Hypothalamus (tissue), 51 donors: ENCODE measurements at places on chromosomes 1 and 21.

DNA sequence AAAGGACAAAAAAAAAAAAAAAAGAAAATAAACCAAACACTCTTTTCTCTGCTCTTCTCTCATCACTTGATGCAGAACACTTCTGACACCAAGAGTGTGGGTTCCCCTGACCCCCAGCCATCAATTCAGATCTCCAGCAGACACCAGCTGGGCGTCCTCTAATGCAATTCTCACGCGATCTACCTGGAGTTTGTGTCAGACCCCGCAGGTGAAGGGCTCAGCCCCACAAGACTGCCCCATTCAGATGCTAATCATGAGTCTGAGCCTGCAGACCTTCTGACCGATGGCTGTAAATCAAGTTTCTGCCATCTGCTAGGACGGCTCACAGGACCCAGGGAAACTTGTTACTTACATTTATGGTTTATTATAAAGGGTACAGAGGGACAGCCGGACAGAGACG, 133.6 kb upstream of the C1orf174 start:
- DNase-seq = no peak

DNA sequence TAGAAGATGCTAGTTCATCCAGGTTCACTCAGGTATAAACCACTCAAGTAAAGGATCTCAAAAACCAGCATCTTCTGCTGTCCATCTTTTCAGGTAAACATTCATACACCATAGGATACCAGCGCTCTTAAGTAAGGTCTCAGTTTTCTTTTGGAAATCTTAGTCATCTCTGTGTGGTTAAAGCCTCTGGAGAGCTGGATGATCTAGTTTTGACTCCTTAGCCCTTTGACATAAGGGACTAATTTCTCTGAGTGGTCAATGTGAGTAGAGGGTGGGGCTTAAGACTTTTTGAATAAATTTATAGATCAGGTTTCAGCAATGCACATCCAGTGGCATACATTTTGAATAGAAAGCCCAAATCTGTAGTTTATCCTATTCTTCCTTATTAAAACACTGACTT, 92.3 kb downstream of the CTH start:
- DNase-seq = no peak

GRCh38 chr1:22848405-22848804, 124.3 kb downstream of the LACTBL1 start:
- no peak for DNase-seq

GRCh38 chr1:206867716-206868115, 2.3 kb downstream of the IL20 start:
- DNase-seq = no peak

DNA sequence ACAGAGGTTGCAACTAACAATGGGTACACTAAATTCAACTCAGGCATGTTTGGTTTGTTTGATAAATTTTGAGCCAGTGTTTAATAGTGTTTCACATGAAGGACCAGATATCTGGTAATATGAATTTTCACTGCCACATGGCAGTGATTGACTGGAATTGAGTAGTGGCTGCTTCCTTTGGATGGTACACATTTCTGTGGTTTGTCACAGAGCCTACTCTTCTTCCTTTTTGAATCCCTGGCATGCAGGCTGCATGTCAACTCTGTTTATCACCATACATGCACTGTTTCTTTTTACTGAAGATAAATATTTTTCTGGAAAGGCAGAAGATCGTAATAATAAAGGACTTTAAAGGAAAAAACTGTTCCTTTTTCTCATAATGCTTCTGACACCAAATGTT, 35.5 kb downstream of the SDCCAG8 start:
- no peak for DNase-seq

DNA sequence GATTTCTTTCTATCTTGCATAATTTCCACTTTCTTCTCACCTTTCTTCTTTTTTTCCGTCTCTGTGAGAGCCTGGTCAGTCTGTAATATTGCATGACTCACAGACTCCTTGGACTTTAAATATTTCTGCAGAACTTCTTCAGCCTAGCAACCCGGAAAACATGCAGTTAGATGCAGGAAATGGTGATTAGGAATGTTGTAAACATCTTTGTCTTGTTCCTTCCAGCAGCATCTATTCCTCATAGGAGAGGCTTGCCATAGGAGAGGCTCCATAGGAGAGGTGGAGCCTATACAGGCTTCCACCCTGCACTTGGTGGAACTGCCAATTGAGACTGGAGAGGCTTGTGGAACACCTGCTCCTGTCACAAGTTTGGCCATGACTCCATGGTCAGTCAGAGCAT, 10.0 kb downstream of the GBP5 start:
- DNase-seq = no peak

- no peak for DNase-seq
Observed at GRCh38 chr21:15090390-15090789, 25.6 kb upstream of the NRIP1 start.

DNA sequence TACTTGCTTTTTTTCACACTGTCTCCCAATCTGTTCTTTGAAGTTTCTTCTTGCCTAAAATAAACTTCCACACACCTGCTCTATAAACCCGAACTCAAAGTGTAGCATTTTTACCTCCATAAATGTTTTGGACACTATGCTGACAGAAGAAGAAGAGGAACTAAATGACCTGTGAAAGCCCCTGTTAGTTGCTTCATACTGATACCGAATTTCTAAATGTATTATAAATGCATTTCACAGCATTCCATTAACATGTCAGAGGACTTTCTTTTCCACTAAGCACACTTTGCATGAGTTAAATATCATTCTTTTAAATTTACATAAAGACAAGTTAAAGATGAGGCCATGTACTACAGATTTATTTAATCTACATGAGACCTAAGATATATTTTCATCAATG, 281.0 kb downstream of the SMYD3 start:
- DNase-seq = no peak

GRCh38 chr1:44318097-44319088, 36.7 kb downstream of the ERI3 start:
- DNase-seq = no peak

DNA sequence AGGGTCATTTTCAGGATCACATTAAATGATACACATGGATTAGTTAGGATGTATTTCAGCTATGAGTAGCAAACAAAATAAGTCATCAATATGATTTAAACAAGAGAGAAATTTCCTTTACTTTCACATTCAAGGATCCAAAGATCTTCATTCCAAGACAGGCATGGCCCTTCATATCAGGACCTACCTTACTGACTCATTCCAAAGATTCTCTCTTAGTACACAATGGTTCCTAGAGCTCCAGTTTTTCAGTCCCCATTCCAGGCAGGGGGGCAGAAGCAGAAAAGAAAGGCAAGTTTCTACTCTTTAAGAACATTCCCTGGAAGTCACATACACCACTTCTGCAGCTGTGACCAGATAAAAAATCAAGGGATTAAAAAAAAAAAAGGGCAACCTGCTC, 23.7 kb downstream of the RGS2 start:
- DNase-seq = no peak

DNA sequence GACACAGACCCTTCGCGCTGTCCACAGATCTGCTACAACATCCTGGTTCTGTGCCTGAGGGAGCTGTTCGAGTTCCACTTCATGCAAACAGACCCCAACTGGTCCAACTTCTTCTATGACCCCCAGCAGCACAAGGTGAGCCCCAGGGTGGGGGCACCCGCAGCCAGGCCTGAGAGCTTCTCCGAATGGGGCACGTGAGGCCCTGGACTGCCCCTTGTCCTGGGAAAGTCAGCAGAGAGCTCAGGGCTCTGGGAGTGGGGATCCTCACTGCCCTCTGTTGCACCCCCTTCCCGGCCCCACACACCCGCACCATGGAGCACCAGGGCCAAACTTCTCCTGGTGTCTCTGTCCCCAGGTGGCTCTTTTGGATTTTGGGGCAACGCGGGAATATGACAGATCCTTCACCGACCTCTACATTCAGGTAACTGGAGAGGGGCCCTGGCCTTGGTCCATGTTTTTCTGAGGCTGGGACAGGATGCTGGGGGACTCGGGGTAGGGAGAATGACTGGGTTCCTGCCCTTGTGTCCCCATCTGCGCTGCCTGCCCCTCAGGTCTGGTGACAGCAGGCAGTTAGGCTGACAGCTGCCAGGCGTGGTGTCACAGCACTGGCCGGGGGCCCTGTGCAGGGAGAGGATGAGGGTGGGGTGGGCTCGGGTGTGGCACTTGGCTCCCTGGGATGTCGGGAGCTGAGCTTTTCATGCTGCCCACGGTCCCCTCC, 44.6 kb downstream of the COQ8A start:
- no peak for DNase-seq

DNA sequence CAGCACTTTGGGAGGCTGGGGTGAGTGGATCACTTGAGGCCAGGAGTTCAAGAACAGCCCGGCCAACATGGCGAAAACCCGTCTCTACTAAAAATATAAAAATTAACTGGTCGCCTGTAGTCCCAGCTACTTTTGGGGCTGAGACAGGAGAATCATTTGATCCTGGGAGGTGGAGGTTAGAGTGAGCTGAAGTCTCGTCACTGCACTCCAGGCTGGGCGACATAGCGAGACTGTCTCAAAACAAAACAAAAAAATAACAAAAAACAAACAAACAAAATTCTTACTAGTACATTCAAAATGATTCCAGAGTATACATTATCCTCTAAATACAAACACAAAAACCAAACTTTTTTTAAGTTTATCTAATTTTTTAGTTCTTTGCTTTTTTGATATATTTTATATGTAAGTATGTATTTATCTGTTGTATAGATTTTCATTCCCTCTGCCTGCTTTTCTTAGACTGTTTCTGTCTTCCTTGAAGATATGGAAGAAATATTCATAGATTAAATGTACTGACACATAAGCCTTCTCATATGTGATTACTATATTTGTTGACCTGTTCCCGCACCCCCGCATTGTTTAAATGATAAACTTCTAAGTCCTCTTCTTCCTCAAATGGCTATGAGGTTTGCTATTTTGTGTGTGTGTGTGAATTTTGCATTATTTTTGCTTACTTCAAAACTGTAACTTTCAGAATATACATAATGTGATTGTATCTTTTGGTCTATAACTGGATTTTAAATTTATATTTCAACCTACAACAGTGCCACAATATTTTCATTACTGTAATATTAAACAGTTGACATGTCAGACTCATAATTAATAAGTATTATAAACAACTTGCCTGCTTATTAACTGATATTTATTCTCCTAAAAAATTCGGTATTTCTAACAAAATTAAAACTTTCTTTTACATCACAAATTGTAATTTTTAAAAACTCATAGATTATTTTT, 1674.1 kb upstream of the B3GALT2 start:
- no peak for DNase-seq

DNA sequence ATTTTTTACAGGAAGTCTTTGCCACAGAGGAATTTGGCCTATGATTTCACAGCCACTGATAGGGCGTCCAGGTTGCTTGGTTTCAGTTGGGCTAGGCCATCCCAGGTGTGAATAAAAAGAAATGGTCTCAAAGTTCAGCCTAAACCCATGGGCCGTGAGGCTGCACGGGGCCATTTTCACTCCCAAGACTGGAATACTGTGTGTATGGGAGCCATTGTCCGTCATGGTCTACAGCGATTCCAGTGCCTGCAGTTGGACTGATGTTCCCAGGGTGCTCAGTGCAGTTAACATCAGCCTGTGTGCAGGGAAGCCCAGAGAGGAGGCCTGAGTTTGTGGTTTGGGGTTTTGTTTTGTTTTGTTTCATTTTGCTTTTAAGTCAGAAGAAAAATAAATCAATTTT, 133.2 kb downstream of the ADSS2 start:
- no peak for DNase-seq

- no peak for DNase-seq
Observed at GRCh38 chr1:111818081-111818480, 62.4 kb downstream of the DDX20 start.

- no peak for DNase-seq
Observed at GRCh38 chr21:27240839-27241238, 274.0 kb upstream of the ADAMTS5 start.

DNA sequence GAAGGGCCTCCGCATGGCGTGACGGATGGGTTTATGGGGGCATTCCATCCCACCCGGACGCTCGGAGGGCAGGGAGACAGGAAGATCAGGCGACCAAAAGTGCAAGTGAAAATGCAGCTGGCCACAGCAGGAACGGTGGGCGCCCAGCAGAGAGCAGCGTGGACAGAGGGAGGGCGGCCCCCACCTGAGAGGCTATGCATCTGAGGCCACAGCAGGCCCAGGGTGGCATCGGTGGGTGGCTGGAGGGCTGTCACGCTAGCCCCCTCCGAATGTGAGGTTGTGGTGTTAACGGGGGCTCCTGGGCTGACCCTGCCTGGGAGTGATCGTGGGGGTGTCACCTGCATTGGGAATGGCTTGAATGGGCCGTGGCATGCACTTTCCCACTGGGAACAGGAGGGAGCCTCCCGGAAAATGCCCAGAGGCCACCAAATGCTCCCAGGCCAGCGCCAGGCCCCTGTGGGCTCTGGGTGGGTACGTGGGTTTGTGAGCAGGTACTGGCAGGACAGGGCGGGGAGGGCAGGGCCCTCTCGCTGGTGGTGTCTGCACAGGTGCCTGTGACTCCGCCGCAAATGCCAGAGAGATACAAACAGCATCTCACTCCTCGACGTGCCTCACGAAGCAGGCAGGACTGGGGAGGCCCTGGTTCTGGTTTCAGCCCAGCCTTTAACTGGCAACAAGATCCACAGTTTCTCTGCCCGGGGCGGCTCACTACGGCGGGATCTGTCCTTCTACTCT, 172.8 kb downstream of the PRDM16 start:
- DNase-seq = no peak

GRCh38 chr1:177274687-177275211, 104.0 kb downstream of the BRINP2 start:
- no peak for DNase-seq

DNA sequence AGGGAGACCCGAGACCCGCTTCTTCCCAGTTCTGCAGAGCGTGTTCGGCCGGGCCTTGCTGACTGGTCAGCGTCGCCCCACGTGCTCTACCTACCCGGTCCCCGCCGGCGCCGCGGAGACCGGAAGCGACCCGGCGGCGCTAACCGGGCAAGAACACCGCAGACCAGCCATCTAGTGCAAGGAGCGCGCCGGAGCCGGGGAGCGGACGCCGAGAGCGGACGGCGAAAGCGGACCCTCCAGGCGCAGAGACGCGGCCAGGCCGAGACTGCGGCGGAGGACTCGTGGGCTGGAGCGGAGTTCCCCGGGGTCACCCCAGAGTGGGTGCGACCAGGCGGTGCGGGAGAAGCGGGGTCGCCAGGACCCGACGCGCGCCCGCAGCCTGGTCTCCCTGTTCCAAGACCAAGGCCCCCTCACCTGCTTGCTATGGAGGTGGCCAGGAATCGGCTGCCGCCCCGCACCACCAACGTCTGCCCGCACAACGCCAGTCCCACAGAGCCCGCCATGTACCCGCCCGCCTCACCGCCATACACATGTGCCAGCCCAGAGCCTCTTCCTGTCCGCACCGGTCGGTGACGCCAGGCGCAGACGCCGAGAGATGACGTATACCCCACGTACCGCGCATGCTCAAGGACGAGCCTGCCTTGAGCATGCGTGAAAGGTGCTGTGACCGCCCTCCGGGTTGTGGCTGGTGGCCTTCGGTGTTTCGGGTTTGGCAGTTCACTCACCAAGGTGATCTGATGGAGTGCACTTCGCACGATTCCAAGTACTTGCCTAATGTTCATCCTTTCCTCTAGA, at the start of gene WDR4:
WDR4 (minus strand) TSS at position 547 of the 795 bp plus-strand sequence; CDS start at position 503, 44 bp downstream.
- DNase-seq = peak; percentile 87
